ENCODE measurements at places on chromosomes 1 and 21. TPM values are rescaled to one million over a fixed set of nuclear protein-coding genes. Genes with fewer than 3 reads are reported as not detected.

GRCh38 chr1:210313921-210314320, 14.8 kb upstream of the HHAT start:
- DNase-seq = no peak

DNA sequence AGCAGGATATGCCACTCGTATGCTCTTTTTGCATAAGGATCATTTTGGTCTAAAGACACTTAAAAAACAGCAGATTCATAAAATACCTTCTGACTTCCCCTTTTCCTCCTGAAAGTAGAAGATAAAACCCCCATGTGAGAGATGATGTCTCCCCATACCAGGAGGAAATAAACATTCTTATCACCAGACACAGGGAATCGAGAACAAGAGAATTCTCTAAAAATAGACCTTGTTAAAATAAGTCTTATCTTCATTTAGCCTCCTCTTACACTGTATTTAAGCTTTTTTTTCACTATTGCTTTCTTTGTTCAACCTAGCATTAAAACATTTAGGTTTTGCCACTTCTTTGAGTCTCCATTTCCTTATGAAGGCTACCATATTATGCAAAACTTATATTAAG, 709.3 kb downstream of the KCNT2 start:
- no peak for DNase-seq

Gene ESRRG
- total RNA-seq = 0.05 TPM

GRCh38 chr1:26780344-26780957, 7.3 kb upstream of the PIGV start:
- DNase-seq = no peak

- DNase-seq = no peak
Measured at GRCh38 chr1:11197359-11197758, 8.2 kb downstream of the ANGPTL7 start.

GRCh38 chr21:18220498-18220897, 24.1 kb upstream of the CHODL start:
- DNase-seq = no peak

Gene CSF3R
- not detected for total RNA-seq

Gene EPS15
- 9.4 TPM for total RNA-seq

DNA sequence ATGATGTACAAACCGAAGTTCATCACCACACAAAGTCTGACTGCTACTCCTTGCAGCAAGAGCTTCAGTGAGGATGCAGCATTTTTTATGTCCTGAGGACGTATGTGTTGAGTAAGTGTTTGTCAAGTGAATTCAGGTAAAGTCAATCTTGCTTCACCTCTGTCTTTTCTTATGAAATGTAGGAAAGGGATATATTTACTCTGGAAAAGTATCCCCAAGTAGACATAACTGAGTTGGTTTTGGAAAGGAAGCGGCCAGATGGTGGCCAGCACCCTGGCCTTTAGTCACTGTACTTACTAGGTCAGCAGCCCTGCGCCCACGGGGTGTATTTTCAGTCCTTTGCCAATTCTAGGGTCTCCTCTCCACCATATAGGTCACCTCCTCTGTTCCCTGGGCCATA, 75.2 kb downstream of the SUSD4 start:
- DNase-seq = no peak

All from HT-29 (cell line).